ENCODE measurements at places on chromosomes 4 and X.

- DNase-seq, result no peak
These were observed 98.2 kb upstream of the HHIP start for GRCh38 chr4:144547678-144548298.

GRCh38 chrX:107699616-107700015, 71.3 kb downstream of the PRPS1 start:
- DNase-seq, result peak; percentile 25

DNA sequence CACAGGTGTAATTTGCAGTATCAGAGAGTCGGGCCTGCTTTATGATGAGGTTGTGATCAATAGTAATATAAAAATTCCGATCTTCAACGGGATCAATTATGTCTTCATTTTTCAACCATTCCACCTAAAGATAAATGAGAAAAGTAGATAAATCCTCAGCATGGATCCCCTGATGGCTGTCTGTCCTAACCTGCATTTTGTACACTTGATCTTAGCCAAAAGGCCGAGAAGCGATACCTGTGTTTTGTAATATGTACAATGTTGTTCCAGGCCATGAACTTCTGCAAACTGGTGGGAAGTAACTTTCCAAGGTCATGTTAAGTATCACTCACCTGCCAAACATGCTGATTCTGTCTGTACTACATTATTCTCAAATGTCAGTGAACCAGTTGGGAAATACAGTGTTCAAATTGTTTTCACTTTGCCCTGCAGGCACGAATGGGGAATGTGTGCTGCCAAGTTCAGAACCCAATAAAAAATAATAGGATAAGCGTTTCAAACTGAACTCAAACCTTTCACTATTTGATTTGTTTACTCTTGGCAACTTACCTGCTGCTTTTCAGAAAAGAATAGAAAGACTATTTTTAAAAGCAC, 298.1 kb downstream of the UNC5C start:
- DNase-seq, result no peak

GRCh38 chr4:93437991-93438390, 390.6 kb upstream of the ATOH1 start:
- no peak for DNase-seq

- no peak for DNase-seq
These were observed 4.2 kb downstream of the PDHA1 start for GRCh38 chrX:19347916-19348315.

- DNase-seq, result no peak
These were observed 69.0 kb downstream of the HPRT1 start for GRCh38 chrX:134528960-134529359.

DNA sequence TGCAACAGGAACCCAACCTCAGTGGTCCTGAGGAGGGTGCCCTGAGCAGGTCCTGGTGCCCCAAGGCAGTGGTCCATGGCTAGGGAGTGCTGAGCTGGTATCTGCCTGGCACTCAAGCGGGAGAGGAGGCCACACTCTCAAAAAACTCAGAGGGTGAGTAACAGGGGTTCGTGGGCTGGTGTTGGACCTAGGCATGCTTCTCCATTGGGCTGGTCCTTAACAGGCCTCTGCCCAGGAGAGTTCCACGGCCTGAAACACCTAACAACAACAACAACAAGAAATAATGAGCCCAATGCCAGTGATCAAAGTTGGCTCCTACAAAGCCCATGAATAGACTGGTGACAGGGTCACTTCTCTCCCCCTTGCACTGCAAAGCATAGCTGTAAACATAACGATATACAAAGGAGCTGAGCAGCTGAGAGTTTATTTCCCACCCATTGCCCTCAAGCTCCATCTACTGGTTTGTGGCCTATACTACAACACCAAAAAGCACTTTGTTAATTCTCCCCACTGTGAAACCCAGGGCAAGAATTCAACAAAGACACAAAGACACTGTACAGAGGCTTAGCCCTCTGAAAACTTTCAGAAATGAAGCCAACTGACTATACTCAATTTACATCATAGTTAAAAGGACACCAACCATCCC, 736.1 kb upstream of the ADGRL3 start:
- DNase-seq, result no peak

All from ascending aorta (tissue), 2 donors.